ENCODE measurements at places on chromosomes 3 and 15. TPM values are rescaled to one million over a fixed set of nuclear protein-coding genes. Genes with fewer than 3 reads are reported as not detected.

The CLASP2 gene
- total RNA-seq: 54.8 TPM

The TMIE gene
- not detected for total RNA-seq

The CCR1 gene
- total RNA-seq: 0.90 TPM

The CDHR4 gene
- 0.09 TPM for total RNA-seq

The CD200 gene
- 3.3 TPM for total RNA-seq

The PLA2G4E gene
- total RNA-seq: not detected

The POLQ gene
- total RNA-seq: 10.1 TPM

The VILL gene
- total RNA-seq: 2.4 TPM

The LRTM1 gene
- not detected for total RNA-seq

The ACOX2 gene
- 19.2 TPM for total RNA-seq

The PRICKLE2 gene
- total RNA-seq: 22.0 TPM

The PTPRG gene
- 27.6 TPM for total RNA-seq

The CLK3 gene
- 41.5 TPM for total RNA-seq

The GOLGA6L26 gene
- total RNA-seq: not detected

The ATP13A5 gene
- total RNA-seq: not detected

The ANKDD1A gene
- 2.9 TPM for total RNA-seq

The GOLGA8K gene
- not detected for total RNA-seq

The NOX5 gene
- total RNA-seq: 0.27 TPM

The FBXW12 gene
- total RNA-seq: 0.27 TPM

The OIP5 gene
- 0.25 TPM for total RNA-seq

The A4GNT gene
- total RNA-seq: not detected

The CLSTN2 gene
- 3.2 TPM for total RNA-seq

The DCLK3 gene
- total RNA-seq: not detected

The ARIH2 gene
- total RNA-seq: 106 TPM

The TEX55 gene
- not detected for total RNA-seq

The EIF4A2 gene
- total RNA-seq: 383 TPM

The CASR gene
- total RNA-seq: not detected

Data from fibroblast of the aortic adventitia (primary cell).